Esophagus muscularis mucosa (tissue), 4 donors: ENCODE measurements at places on chromosomes 6 and 20. TPM values are rescaled to one million over a fixed set of nuclear protein-coding genes. Genes with fewer than 3 reads are reported as not detected.

- H3K27ac ChIP-seq: no peak overlapping the region
- peaks cover 5% of the 10 kb centered on the region for H3K27me3 ChIP-seq
- no peak overlapping the region for H3K4me3 ChIP-seq
- H3K4me1 ChIP-seq: peaks cover 27% of the 10 kb centered on the region
- no peak for DNase-seq
These were observed 27.6 kb upstream of the MRPS18A start for GRCh38 chr6:43715056-43715788.

Gene MYO6
- 12.2 TPM for total RNA-seq

DNA sequence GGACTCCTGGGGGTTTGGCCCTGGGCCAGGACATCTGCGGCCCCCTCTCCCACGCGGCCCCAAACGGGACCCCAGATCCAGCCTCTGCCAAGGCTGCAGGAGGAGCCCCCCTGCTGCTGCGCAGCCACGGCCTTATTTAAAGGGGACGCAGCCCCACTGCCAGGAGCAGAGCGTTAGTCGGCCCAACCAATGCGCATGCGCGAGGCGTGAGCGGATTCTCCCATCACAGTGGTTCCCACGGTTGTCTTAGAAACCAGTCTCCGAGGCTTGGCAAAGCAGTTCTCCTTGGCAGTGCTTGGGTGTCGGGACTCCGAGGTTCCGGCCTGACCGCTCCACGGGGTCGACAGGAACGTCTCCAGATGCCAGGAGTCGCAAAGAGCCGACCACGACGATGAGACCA lies 288.3 kb upstream of the ZNF337 start:
- H3K4me1 ChIP-seq: peaks cover 7% of the 10 kb centered on the region
- DNase-seq: no peak
- no peaks in the 10 kb centered on the region for H3K36me3 ChIP-seq
- peak overlapping the region; percentile 47 for H3K4me3 ChIP-seq
- H3K27me3 ChIP-seq: no peaks in the 10 kb centered on the region

Gene WTAP
- 77.7 TPM for total RNA-seq

GRCh38 chr6:166987930-166988329 lies 11.3 kb upstream of the CEP43 start:
- no peak overlapping the region for H3K4me3 ChIP-seq
- H3K27me3 ChIP-seq: no peaks in the 10 kb centered on the region
- no peaks in the 10 kb centered on the region for H3K36me3 ChIP-seq
- H3K27ac ChIP-seq: no peak overlapping the region
- peak; percentile 26 for DNase-seq

Gene TPX2
- total RNA-seq: under 0.01 TPM

Gene HLA-DOA
- total RNA-seq: 3.8 TPM

DNA sequence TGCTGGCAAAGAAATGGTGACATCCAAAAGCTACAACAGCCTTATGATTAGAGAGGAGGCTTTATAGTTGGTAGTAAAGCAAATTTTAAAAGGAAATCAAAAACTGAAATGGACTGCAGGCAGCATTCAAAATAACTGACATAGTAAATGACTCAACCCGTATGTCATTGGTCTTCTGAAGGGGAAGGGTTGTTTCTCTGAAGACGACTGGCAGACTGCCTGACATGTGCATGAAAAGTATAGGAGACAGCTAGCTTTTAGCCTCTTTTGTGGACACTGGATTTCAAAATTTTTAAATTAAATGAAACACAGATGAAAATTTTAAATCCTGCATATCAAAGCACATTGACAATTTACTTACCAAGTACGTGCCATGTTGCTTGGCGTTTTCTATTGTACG lies 90.7 kb downstream of the TRMT6 start:
- H3K4me1 ChIP-seq: peaks cover 21% of the 10 kb centered on the region
- H3K36me3 ChIP-seq: peaks cover 3% of the 10 kb centered on the region
- H3K4me3 ChIP-seq: no peak overlapping the region
- H3K27me3 ChIP-seq: no peaks in the 10 kb centered on the region
- DNase-seq: no peak

Gene ANKEF1
- 1.5 TPM for total RNA-seq

DNA sequence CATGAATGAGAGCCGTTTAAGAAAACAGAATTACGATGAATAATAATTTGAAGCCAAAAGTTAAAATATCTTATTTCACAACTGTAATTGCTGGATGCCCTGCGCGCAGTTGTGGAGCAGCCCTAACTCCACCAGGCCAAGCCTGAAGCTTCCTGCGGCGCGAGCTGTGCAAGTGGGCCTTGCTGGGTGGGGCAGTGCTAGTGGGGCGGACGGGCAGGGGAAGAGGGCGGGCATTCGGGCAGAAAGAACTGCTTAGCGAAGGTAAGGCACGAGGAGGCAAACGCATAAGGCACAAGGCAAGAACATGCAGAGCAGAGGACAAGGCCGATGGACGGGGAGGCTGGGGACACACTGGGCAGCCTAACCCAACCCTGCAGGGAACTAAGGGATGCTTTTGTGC lies 2.3 kb downstream of the HLA-DQB2 start:
- H3K4me1 ChIP-seq: no peaks in the 10 kb centered on the region
- H3K27me3 ChIP-seq: no peaks in the 10 kb centered on the region
- no peaks in the 10 kb centered on the region for H3K36me3 ChIP-seq
- H3K4me3 ChIP-seq: no peak overlapping the region
- H3K27ac ChIP-seq: no peak overlapping the region
- DNase-seq: no peak

- no peak overlapping the region for H3K27ac ChIP-seq
- H3K4me1 ChIP-seq: no peaks in the 10 kb centered on the region
- H3K27me3 ChIP-seq: no peaks in the 10 kb centered on the region
- DNase-seq: no peak
These were observed 41.9 kb downstream of the PLEKHG1 start for GRCh38 chr6:150641398-150642139.

Gene CTAGE9
- not detected for total RNA-seq

GRCh38 chr6:18473755-18474154 lies 86.6 kb downstream of the RNF144B start:
- no peak overlapping the region for H3K4me3 ChIP-seq
- H3K4me1 ChIP-seq: peaks cover 13% of the 10 kb centered on the region
- H3K27ac ChIP-seq: no peak overlapping the region
- DNase-seq: no peak
- H3K27me3 ChIP-seq: no peaks in the 10 kb centered on the region

DNA sequence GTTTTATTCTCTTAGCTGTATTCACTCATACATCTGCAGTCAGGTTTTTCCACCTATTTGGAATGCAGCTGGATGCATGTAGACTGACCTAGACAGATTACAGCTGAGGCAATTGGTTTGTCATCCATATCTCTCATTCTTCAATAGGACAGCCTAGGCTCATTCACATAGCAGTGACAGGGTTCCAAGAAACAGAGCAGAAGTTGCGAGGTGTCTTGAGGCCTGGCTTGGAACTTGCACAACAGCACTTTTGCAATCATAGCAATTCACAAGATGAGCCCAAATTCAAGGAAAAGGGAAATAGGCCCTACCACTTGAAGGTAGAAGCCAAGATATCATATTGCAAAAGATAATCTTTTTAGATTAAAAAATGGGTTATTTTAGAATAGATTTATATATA lies 508.9 kb upstream of the JAG1 start:
- no peaks in the 10 kb centered on the region for H3K36me3 ChIP-seq
- no peak overlapping the region for H3K27ac ChIP-seq
- DNase-seq: no peak
- H3K4me1 ChIP-seq: no peaks in the 10 kb centered on the region
- H3K4me3 ChIP-seq: no peak overlapping the region
- H3K27me3 ChIP-seq: no peaks in the 10 kb centered on the region

Gene PRPH2
- 2.0 TPM for total RNA-seq
